ENCODE measurements at places on chromosomes 6 and 20.
A peak's percentile ranks its signal among the peaks of the same experiment; 100 is the strongest.

- DNase-seq: no peak
These were observed 148.4 kb downstream of the EYA2 start for GRCh38 chr20:47043086-47043485.

GRCh38 chr6:50277774-50278173 is 228.0 kb upstream of the DEFB112 start:
- DNase-seq: no peak

DNA sequence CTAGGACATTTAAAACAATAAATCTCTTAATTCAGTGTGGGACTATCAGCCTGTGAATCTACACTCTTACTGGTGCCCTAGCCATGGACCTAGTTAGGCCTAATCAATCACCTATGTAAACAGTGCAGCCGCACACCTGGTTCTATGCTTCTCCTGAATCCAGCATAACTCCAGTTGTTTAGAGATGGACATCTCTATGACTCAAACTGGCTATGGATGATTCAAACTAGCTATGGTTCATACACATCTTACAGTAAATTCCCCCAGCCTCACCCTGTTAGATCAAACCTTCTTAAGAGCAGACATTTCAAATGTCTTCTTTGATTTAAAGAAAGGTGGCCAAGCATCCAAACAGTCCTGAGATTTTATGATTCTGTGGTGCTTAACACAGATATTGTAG is 34.7 kb downstream of the SLC35B3 start:
- no peak for DNase-seq

DNA sequence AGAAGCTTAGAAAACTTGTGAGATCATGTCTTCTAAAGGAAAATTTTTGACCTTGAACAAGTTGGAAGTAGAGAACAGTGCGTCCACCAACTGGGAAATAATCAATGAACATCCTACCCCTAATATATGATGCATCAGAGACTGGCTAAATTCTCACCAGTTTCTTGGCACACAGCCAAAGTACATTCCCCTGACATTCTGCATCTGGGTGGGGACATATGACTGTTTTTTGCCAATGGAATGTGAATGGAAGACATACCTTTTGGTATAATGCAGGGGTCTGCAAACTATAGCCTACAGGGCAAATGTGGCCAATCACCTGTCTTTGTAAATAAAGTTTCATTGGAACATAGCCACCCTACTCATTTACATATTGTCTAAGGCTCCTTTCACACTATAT is 84.7 kb downstream of the HAO1 start:
- no peak for DNase-seq

DNA sequence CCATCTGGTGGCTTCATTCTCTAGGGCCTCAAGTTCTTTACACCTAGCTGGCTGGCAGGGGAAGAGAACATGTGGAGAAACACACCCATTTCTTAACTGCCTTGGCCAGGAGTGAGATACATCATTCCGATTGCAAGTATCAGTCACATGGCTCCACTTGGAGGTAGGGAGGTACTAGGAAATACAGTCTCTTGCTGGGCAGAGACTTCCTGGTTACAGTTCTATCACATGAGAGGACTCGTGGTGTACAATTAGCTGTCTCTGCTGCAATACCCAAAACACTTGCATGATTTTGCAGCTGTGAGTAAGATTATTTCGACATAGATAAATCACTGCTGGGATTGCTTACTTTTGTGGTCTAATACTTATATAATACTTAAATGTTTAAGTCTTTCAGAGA is 51.1 kb downstream of the GTF2H5 start:
- no peak for DNase-seq

DNA sequence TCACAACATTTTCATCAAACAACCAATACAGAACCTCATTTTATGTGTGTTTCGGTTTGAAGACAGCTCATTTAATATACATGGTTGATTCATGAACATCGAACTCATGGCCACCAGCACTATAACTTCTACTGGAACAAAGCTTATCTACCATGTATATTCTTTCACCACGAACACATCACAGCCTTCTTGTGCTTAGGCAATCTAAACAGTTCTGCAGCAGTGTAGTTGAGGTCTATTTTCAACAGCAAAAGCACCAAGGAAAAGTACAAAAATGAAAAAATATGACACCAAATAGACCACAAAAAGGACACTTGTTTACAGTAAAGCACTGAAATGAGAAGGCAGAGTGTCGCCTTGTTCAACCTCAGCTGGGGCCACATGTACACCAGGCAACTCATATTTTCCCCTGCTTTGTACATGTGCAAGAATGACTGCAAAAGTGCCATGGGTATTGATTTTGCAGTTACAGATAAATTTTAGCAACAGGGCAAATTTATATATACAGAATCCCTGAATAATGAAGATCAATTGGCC is 25.8 kb upstream of the KCNK5 start:
- no peak for DNase-seq

DNA sequence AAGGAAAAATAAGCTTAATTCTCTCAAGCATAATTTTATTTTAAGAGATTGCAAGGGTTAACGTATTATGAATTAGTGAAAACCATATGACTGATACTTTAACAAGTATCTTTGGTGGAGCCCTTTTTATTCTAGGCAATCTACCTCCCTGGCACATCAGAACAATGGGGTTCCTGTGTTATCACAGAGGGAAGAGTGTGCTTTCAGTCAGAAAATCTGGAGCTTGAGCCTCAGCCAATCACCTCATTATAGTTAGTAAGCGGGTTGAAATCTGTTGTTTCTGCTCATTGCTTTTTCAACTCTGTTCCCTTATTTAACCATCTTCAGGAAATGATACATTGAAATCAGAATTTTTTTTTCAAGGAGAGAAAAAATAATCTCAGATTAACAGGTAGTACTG is 391 bp downstream of the ADGRF1 start:
- no peak for DNase-seq

DNA sequence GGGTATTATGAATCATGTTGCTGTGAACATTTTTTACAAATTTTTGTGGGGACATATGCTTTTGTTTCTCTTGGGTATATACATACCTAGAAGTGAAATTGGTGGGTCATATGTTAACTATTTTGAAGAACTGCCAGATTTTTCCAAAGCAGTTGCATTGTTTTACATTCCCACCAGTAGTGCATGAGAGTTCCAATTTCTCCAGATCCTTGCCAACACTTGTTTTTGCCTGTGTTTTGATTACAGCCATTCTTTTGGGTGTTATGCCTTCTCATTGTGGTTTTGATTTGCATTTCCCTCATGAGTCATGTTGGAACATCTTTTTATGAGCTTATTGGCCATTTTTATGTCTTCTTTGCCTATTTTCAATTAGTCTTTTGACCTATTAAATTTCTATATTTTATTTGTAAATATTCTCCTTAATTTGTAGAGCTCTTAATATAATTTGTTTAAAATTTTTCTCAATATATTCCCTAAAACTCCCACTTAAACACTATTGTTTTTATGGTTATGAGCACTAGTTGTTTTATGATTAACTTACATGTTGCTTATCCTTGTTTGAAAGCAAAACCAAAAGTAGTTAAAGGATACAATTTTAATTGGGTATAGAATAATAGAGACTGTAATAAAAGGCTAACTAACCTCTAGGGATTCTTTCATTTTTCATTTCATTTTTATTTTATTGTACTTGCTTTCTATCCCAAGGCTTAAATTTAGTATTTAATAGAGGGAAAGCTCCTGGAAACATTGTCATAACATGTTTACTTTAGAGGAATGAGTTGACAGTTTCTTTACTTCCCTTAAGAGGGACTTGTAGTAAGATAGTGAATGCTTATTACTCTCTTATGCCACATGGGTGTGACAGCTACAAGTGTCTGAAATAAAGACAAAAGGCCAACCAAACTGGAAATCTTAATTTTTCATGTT is 5.5 kb downstream of the UBR2 start:
- no peak for DNase-seq

DNA sequence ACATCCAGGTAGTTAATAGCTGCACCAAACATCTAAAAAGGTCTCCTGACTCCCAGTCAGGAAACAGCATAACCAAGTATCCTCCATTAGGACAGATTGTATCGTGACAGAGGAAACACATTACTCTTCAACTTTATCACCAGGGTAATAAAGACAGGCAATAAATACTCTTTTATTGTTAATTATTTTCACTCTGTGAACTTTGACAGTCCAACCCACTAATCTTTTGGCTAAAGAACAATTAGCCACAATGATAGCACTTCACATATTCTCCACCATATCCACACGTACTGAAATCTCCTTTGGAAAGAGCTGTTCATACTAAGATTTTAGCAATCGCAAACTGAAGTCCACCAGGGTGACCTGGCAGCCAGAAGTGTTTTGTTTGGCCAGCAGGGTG is 46.4 kb downstream of the ARHGAP18 start:
- DNase-seq: no peak

- no peak for DNase-seq
These were observed 223.1 kb downstream of the BCAS1 start for GRCh38 chr20:53847139-53847836.

GRCh38 chr6:80689716-80690395 is 583.4 kb downstream of the BCKDHB start:
- no peak for DNase-seq

GRCh38 chr20:33443512-33444239 is at the start of gene SNTA1:
Gene SNTA1, minus strand, starts transcription at chr20:33443763. Its CDS starts 143 bp downstream, at chr20:33443620.
- DNase-seq: peak; percentile 97

GRCh38 chr6:111033628-111034289 is 51.9 kb downstream of the RPF2 start:
- DNase-seq: no peak

- no peak for DNase-seq
These were observed 442.2 kb upstream of the MANEA start for GRCh38 chr6:95135182-95135581.

DNA sequence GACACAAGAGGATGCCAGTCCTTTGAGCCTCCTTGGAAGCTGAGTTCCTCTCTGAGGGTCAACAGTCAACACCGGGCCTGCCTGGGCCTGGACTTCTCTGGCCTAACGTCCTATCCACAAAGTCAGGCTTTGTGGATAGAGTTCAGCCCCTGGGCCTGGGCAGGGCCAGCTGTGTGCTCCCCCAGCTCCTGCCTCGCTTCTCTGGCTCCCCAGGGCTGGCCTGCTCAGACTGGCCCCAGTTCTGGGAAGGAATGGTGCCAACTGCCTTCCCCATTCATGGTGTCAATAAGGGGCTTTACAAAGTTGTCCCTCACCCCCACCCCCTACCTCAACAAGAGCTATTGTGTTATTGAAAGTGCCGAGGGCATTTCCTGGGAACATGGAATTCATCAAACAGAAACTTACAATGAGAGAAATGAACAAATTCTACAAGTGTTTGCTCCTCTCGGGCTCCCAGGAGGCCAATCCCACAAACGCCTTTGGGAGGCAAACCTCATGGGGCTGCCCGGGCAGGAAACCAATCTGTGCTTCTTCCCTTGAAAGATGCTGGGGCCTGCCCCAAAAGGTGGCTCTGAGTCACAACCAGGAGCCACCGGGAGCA is 26.5 kb upstream of the PPP1R14C start:
- no peak for DNase-seq

- peak; percentile 80 for DNase-seq
These were observed 1.5 kb downstream of the SIGLEC1 start for GRCh38 chr20:3710703-3711483.

DNA sequence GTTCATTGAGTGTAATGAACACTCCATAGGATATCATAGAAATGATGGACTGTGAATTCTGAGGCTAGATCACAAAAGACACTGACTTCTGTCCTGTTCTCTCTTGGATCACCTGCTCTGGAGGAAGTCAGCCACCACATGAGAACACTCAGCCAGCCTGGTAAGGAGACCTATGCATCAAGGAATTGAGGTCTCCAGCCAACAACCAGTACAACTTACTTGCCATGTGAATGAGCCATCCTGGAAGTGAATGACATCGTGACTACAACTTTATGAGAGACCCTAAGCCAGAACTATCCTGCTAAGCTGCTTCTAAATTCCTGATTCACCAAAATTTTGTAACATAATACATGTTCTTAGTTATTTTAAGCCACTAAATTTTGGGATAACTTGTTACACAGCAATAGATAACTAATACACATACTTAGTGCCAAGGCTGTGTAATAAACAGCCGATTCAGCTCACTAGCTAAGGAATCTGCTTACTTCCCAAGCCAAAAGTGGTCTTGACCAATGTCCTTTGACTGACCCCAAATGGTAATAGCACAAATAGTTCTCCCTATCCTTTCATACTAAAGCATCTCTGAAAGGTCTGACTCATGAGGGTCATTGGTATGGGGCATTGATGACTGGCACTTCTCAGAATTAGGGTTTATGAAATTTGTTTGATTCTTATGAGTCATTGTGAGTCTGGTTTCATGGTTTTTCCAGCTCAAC is 6.9 kb upstream of the CTNNBL1 start:
- DNase-seq: no peak

GRCh38 chr6:156890627-156891314 is 113.6 kb downstream of the ARID1B start:
- no peak for DNase-seq

DNA sequence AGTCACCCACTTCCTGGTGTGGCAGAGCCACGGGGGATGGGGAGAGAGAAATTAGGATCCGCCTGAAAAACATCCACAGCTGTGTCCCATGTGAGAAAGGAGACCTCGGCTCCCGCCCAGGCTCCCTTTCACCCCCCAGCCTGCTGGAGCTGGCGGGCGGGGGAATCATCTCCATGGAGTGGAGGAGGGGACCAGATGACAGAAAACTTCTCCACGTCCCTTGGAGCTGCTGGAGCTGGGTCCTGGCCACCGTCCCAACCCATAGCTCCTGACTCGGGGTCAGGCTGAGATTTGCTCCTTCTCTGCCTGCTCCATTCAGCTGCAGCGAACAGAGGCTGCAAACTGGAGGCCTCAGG is 113.8 kb downstream of the CEBPB start:
- DNase-seq: no peak

GRCh38 chr20:36085686-36086267 is 68.8 kb upstream of the EPB41L1 start:
- DNase-seq: peak; percentile 84

DNA sequence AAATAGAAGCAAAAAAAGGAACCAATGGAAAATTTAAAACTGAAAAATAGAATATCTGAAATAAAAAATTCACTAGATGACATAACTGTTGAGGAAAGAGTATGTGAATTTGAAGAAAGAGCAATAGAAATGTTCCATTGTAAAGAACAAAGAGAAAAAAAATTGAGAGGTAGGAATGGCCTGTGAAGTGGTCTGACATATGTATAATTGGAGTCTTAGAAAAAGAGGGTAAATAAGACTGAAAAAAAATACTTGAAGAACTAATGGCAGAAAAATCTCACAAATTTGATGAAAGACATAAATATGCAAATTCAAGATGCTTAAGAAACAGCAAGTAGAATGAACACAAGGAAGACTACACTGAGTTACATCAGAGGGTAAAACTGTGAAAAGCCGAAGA is 93.4 kb downstream of the QKI start:
- DNase-seq: no peak

DNA sequence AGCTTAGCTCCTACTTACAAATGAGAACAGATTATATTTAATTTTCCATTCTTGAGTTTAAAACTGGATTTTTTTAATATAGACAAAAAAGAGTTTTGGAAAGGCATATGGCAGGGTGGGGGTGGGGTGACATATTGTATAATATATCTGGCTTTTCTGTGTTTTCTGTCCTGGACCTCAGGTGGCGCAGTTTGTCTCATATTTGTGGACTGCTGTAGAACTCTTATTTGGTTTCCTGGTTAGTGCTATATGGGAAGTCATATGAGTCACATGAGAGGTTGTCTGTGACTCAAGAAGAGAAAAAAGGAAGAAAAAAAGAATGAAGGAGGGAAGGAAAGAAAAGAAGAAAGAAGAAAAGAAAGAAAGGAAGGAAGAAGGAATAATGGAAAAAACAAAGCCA is 131.8 kb downstream of the CLVS2 start:
- DNase-seq: no peak
